GM12864 (cell line): ENCODE measurements at places on chromosomes 16 and 17.

- no peak for DNase-seq
These were observed 113.8 kb downstream of the SOCS1 start for GRCh38 chr16:11142261-11142630.

GRCh38 chr17:46782250-46782953 is 36.1 kb downstream of the WNT3 start:
- no peak for DNase-seq

DNA sequence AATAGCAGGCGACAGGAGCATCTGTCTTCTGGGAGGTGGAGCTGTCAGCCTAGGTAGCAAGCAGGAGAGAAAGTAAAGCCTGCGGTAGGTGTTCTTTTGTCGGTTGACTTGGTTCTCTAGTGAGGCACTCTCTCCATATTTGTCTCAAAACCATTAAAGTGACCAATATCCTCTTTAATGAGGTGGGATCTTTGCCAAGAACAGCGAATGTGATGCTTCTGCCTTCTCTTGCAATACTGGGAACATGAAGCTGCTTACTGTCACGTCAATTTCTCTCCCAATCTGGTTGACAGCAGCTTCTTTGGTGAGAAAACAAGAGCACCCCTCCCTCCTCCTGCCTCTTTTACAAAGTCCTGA is 176.7 kb downstream of the ABCC12 start:
- no peak for DNase-seq

GRCh38 chr16:287298-287811 is 4.4 kb downstream of the PDIA2 start:
- no peak for DNase-seq

GRCh38 chr16:14640538-14640937 is 7.8 kb downstream of the BFAR start:
- no peak for DNase-seq

GRCh38 chr16:9840761-9841665 is 341.2 kb downstream of the GRIN2A start:
- peak; percentile 26 for DNase-seq
